Adipose tissue (tissue), 3 donors: ENCODE measurements at places on chromosomes 12 and 14. TPM values are rescaled to one million over a fixed set of nuclear protein-coding genes. Genes with fewer than 3 reads are reported as not detected.

The MAP1LC3B2 gene
- polyA plus RNA-seq = 1.5 TPM

The RTN1 gene
- polyA plus RNA-seq = 6.2 TPM

The TRPV4 gene
- 1.3 TPM for polyA plus RNA-seq

The TAS2R7 gene
- not detected for polyA plus RNA-seq

The ARHGEF25 gene
- 4.7 TPM for polyA plus RNA-seq

The C14orf180 gene
- polyA plus RNA-seq = 9.5 TPM

The SELPLG gene
- polyA plus RNA-seq = 14.1 TPM

The ANKRD33 gene
- not detected for polyA plus RNA-seq

The PRPH gene
- polyA plus RNA-seq = 2.4 TPM

The P2RX2 gene
- polyA plus RNA-seq = 1.5 TPM

The OASL gene
- polyA plus RNA-seq = 0.90 TPM

The CLEC1A gene
- polyA plus RNA-seq = 5.5 TPM
